ENCODE measurements at places on chromosomes 1 and 21. TPM values are rescaled to one million over a fixed set of nuclear protein-coding genes. Genes with fewer than 3 reads are reported as not detected.

The ANGPTL3 gene
- not detected for total RNA-seq

The FCRL3 gene
- total RNA-seq = not detected

The SELENON gene
- 77.6 TPM for total RNA-seq

The NFASC gene
- 15.2 TPM for total RNA-seq

The PGLYRP4 gene
- not detected for total RNA-seq

The GIPC2 gene
- total RNA-seq = 1.9 TPM

The MRPL24 gene
- total RNA-seq = 34.4 TPM

The NKAIN1 gene
- total RNA-seq = 59.1 TPM

The KRTAP10-4 gene
- total RNA-seq = not detected

The CYP2J2 gene
- 2.1 TPM for total RNA-seq

The DNM3 gene
- total RNA-seq = 8.5 TPM

DNA sequence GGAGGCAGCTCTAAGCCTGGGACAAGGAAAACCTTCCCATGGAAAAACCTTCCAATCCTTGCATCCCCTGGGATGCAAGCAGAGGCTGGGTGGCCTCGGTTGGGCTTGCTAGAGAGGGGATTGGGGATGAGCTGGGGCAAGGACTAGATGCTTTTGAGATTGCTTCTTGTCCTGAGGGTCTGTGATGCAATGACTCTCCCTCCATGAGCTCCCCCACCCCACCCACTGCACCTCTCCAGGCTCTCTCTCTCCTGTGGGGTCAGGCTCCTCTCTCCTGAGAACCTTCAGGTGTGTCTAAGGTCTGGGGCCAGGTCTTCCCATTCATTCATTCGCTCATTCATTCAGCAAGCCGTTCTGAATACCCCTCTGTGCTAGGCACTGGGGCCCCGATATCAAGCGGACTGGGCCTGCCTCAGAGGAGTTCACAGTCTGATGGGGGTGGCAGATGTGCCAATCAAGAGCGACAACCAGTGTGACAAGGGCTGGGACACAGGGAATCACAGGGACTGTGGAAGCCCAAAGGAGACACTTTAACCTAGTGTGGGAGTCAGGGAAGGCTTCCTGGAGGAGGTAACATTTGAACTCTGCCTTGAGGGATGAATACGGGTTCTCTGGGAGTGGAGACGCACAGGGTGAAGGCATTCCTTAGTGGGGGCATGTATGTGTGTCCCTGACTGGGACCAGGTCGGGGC, 6.5 kb downstream of the LDLRAD1 start:
- no peak for DNase-seq

DNA sequence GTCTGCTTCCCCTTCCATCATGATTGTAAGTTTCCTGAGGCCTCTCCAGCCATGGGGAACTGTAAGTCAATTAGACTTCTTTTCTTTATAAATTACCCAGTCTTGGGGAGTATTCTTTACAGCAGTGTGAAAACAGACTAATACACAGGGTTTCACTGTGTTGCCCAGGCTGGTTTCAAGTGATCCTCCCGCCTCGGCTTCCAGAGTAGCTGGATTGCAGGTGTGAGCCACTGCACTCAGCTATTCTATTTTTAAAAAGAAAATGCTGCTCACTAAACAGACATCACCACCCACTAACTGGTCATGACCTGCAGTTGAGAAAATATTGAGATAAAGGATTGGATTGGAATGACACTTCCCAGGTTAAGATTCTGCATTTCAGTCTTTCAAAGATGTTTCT, 20.8 kb upstream of the SLC2A7 start:
- no peak for DNase-seq

DNA sequence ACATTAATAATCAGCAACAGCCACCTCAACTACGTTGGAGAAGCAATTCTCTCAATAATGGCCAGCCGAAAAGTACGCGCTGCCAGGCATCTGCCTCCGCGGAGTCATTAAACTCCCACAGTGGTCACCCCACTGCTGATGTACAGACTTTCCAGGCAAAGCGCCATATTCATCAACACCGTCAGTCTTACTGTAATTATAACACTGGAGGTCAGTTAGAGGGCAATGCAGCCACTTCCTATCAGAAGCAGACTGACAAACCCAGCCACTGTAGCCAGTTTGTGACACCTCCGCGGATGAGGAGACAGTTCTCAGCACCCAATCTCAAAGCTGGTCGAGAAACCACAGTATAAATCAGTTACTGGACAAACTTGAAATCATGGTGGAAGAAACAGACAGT, 93.9 kb downstream of the KIF1B start:
- DNase-seq = no peak

GRCh38 chr1:86104606-86105532, 51.7 kb downstream of the COL24A1 start:
- DNase-seq = no peak

GRCh38 chr1:80341021-80341420, 1334.5 kb upstream of the ADGRL4 start:
- DNase-seq = no peak

DNA sequence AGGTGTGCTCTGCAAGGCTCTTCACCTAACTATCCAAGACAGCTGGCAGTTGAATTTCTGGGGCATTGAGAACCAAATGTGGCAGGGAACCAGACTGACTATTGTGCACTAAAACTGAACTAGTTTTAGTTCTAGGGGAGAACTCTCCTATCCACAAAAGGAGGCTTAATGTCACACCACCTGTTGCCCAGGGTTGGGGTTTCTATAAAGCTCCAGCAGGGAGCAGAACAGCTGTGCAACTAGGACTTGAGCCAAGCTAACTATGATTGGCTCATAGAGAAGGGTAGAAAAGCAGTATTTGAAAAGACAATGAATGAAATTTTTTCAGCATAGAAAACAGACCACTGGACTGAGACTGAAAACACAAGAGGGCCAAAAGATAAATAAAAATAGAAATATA, 53.3 kb upstream of the FGGY start:
- no peak for DNase-seq

GRCh38 chr1:155912056-155912536, 947 bp upstream of the RIT1 start:
- no peak for DNase-seq

DNA sequence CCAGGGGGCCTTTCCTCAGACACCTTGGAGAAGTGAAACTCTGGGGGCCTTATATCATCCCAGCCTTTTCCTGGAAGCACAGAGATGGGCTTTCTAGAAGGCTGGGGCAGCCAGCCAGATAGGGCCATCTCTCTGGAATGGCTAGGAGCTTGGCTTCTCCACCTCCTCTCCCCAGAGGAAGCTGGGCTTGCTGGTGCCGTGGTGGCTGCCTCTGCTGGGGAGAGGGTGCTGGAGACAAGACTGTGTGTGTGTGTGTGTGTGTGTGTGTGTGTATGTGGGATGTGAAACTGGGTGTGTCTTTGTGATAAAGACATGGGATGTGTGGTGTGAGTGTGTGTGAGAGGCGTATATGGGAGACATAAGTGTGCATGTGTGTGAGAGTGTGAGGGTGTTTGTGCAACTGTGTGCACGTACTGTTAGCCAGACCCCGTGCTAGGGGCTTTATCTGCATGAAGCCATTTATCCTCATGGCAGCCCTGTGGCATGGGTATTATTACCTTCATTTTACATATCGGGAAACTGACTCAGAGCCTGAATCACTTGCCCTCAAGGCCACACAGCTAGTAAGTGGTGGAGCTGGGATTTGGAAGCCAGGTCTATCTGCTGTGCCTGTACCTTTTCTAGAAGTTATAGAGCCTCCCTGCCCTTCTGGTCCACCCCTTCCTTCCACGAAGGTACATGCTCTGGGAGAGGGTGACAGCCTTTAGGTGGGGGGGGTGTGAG, 44.2 kb downstream of the PTPRU start:
- no peak for DNase-seq

- no peak for DNase-seq
Observed at GRCh38 chr1:104182251-104182650, 432.6 kb downstream of the AMY1C start.

DNA sequence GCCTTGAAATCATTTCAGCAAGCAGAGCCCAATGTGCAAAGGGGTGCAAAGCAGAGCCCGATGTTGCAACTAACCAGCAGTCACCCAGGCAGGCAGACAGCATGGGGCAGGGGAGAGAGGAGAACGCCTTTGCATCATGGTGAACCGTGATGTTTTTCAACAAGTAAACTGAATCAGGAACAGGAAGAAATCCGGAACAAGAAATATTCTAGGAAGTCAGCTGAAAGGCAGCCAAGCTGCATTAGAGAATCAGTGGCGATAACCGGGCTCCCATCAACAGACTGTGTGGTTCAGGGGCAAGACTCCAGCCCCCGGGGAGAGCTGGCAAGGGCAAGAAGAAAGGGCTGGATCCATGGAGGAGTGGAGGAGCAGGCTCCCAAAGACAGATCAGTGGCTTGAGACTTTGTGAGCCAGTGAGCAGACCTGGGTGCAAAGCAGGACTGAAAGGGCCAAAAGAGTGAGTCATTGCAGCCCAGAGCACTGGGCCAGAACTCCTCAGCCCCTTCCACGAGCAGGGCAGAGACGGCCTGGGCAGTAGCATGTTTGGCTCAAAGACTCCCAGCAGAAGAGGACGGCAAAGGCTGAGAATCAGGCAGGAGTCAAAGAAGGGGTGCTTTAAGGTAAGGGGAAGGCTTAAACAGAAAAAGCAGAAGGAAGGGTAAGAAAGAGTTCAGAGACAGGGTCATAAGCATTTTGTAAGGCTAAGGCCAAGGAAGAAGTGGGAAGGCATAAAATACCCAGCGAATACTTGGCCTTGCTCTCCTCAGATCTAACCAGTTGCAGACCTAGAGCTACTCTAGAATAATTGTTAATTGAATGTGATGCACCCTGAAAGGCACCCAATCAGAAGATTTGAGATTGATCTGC, 155.0 kb downstream of the SETD4 start:
- DNase-seq = no peak

- no peak for DNase-seq
Observed at GRCh38 chr1:66739401-66740157, 12.7 kb upstream of the DYNLT5 start.

- DNase-seq = no peak
Observed at GRCh38 chr1:70044832-70045231, 160.5 kb downstream of the LRRC40 start.

GRCh38 chr1:208654241-208654640, 410.1 kb upstream of the PLXNA2 start:
- DNase-seq = no peak

- no peak for DNase-seq
Observed at GRCh38 chr1:31705080-31705866, 1.5 kb upstream of the COL16A1 start.

DNA sequence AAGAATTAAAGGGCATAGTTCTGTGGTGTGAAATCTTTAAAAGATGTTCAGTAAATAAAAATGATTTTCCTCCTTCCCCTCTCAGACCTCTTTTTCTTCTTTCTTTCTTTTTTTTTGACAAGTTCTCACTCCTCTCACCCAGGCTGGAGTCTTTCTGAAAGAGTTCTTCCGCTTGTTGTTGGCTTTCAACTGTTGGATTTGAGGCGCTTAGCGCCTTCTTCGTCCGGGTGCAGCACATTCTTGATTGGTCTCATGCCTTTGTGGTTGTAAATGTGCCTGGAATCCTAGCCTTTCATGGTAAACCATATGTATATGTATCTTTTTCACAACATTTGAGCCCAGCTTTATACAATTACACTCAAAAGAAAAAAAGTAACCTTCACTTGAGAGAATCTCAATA, 980 bp upstream of the METTL18 start:
- no peak for DNase-seq

DNA sequence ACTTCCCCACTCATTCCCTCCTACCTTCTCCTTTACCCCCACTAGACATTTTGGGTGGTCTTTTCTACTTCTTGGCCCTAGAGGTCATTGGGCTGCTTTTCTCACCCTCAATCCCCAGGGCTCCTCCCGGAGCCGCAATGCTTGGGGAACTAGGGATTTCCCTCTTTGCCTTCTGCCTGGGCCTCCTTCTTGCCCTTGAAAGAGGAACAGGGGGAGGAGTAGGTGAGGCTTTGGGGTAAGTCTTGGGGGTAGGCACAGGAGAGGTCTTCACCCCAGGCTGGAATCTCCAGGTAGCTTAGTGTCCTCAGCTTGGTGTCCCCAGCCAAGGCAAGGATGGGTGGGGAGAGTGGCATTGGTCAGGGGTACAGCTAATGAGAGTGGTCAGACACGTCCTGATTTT, 56.2 kb upstream of the EPS8L3 start:
- no peak for DNase-seq

GRCh38 chr1:160708801-160709200, 2.8 kb downstream of the CD48 start:
- no peak for DNase-seq

- no peak for DNase-seq
Observed at GRCh38 chr1:17437580-17438317, 1.7 kb downstream of the RCC2 start.

DNA sequence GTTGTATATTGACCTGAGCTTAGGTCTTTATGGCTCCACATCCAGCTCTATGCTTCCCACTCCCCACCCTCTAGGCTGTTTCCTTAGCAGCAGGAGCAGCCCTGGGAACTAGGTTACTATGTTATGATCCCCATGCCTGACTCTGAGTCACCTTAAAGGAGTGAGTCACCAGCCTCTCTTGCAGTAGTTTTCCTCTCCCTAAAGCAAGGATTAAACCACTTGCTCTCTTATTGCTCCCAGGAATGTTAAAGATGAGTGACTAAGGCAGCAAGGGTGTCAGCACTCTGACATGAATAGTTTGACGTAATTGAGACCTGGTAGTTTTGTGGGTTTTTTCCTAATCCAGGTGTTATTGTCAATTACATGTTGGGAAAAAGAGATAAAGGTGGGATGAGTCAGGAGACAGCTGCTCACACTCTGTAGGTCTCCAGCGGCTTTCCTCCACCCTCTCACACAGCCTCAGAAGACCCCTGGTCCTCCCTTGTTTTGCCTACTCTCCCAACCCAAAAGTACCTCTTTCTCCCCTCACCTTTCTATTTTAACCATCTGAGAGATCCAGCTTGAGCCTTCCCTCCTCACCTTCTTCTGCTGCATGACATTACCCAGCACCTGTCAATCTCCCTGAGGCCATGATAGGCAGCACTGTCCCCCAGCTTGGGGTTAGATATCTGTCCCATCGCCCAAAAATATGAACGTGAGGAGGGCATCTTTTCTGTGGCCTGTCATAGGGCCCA, 369.1 kb upstream of the VAMP3 start:
- no peak for DNase-seq

DNA sequence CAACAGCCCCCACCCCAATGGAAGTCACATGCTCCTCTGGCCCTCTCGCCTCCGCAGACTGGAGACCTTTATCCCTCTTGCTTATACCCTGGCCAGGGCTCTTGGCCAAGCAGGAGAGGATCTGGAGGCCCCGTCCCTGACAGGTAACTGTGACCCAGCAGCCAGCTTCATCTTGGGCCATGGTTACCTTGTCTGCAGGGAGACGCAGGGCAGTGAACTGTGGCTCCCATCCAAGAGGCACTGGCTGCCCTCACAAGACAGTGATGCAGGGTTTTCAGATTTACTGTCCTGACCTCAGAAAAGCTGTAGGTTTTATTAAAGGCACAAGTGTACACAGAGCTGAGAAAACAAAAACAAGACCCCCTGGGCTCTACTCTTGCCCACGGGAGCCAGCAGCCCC, 96.7 kb upstream of the KLHDC7A start:
- DNase-seq = no peak

Measured in H1 (cell line).